ENCODE measurements at places on chromosomes 16 and 17.

DNA sequence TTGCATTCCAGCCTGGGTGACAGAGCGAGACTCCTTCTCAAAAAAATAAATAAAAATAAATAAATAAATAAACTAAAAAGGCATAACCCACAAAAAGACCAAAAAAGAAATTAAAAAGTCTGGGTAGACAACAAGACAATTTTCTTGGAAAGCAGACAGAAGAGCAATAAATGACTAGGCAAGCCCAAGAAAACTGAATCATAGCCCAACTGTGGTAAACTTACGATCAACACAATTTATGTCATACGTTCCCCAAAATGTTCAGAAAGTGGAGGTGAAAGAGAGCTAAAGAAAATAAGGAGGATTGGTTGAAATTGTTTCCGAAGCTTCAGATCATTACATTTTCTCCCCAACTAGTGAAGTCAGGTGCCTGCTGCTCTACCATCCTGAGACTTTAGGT, 31.3 kb upstream of the C17orf78 start:
- no peak for DNase-seq

GRCh38 chr16:69888005-69888590, 63.0 kb upstream of the CLEC18A start:
- DNase-seq = no peak

DNA sequence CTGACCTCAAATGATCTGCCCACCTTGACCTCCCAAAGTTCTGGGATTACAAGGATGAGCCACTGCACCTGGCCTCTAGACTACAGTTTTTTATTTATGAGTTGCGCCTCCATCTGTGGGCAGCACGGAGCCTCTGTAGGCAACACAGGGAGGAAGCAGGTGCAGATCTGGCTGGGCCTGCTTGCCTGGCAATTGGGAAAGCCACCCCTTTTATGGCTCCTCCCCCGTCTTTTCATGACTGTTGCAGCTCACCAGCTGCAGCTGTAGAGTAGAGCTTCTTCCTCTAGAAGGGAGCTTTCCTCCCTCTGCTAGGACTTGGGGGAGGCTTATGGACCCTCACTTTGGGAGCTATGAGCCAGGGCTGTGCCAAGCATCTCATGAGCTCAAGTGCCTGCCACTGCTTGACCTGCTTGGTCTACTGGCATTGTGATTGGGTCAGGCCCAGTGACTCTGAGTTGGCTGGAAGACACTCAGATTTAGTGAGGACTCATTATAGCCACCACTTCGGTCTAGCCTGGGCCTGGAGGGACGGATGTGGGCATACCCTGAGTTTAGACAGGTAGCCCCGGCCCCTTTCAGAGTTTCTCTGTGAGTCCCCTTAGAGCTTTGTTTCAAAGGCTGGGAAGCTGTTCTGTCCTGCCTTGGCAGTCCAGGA, 6.9 kb upstream of the SLC7A6 start:
- DNase-seq = no peak

DNA sequence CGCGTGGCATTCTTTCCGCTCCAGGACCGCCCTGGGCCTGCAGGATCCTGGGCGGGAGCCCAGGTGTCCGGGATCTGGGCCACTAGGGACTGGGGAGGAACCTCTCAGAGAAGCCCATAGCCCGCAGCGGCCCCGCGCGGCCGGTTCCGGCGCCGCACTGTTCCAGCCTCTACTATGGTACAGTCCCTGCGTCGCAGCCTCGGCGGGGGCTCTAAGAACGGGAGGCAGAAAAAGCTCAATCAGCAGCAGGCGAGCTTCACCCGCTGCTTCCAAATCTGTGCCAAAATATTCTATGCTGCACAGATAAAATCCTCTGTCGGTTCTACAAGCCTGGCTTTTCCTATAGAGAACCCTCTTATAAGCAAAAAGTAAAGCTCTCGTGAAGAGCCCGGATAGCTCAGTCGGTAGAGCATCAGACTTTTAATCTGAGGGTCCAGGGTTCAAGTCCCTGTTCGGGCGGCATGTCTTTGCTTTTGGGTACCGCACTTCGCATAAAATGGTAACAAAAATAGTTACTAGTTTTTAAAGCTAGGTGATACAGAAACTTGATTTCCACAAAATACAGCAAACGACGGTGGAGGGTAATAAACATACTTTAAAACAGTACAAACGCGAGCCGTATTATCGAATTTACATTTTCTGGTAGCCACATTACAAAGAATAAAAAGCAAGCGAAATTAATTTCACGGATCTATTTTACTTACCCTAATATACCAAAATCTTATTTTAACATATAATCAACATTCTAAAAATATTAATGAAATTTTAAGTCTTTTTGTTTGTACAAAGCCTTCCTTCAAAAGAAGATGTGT, 661 bp upstream of the ALOXE3 start:
- peak; percentile 78 for DNase-seq

GRCh38 chr17:81317961-81318605, 23.0 kb upstream of the SLC38A10 start:
- no peak for DNase-seq

DNA sequence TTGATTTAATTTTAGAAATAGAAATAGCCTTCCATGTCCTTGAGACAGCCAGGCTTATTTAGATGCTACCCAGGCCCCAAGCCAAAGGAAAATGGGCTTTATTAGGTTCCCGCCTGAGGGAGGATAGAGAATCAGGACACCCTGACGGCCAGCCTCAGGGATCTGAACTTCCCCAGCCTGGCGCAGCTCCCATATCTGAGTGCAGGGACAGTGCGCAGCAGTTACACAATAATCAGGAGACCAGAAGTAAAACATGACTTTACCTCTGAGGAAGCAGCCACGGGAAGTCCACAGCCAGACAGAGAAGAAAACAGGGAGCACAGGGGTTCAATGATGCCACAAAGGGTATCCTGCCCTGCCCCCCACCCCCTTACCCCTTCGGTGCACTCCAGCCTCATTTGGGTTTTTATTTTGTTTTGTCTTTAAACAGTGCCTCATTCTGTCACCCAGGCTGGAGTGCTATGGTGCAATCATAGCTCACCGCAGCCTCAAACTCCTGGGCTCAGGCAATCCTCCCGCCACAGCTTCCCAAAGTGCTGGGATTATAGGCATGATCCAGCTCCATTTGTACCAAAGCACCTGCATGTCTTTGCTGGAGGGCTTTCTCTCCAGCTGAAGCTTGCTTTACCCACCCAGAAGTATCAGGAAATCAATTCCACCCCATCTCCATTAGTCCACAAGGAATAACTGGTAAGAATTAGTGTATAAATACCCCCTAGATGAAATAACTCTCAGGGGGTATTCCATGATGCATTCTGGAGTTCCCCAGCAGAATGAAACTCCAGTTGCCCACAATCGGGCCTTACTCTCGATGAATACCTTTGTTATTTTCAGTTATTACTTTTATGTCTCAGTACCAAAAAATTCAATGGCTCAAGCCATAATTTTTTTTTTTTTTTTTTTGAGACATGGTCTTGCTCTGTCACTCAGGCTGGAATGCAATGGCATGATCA, 21.9 kb downstream of the ORC6 start:
- DNase-seq = no peak

DNA sequence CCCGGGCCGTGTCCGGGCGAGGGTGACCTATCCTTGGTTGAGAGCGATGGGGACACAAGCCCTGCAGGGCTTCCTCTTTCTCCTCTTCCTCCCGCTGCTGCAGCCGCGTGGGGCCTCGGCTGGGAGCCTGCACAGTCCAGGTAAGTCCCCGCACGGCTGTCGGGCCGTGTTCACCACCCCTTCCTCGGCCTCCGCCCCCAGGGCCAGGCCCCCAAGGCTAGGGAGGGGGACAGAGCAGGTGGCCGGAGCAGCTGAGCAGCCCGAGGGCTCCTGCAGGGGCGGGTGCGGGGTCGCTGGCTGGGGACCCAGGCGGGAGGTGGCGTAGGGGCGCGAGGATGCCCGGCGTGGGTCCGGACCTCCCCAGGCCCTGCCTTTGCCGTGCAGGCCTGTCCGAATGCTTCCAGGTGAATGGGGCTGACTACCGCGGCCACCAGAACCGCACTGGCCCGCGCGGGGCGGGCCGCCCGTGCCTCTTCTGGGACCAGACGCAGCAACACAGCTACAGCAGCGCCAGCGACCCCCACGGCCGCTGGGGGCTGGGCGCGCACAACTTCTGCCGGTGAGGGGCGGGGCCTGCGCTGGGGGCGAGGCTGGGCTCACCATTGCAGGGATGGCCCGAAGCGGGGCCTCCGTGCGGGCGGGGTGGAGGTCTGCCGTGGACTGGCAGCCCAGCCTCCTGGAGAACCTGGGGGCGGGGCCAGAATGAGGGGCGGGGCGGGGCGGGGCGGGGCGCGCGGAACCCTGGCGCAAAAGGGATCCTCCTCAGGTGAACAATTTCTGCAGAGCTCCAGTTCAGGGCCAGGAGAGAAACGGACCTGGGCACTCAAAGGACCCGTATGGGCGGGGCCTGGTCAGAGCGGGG, 631 bp downstream of the KREMEN2 start:
- DNase-seq = no peak

Measured in T-cell (primary cell).